ENCODE measurements at places on chromosomes 7 and 10.
A peak's percentile ranks its signal among the peaks of the same experiment; 100 is the strongest.

GRCh38 chr7:74466196-74466813 is 12.6 kb downstream of the GTF2IRD1 start:
- DNase-seq = no peak

GRCh38 chr7:92815412-92815811 is 21.0 kb downstream of the CDK6 start:
- DNase-seq = no peak

DNA sequence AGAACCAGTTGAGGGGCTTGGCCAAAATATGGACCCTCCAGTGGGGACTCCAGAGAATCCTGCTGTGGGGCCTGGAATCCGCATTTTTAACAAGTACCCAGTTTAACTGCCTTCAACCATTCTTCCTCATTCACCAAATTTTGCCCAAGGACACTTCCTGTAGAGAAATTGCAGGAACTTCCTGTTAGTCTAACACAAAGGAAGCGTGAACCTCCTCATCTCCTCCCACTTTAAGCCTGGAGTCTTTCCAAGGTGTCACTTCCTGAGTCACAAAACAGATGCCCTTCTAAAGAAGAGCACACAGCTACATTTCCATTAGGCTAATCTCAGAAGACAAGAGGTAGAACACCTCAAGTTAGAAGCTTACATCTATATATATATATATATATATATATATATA is 188.4 kb downstream of the PPP1R17 start:
- peak; percentile 10 for DNase-seq

DNA sequence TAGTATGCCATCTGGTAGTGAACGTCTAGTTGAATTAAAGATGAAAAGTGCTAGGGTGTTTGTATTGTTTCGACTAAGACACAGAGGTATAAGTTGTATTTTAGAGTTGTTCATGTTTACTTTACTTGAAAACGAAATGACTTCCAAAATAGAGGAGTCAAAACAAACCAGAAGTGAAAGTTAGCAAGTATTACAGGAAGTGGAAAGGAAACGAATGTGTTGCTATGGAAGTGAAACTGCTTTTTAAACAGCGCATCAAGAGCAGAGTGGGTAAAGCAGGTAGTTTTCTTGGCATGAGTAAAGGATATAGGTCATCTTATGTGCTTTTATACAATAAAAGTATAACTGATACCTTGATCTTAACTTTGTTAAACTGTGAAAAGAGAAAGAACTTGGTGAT is 20.0 kb upstream of the GALNTL5 start:
- no peak for DNase-seq

- DNase-seq = no peak
Observed at GRCh38 chr7:24939416-24939815, 40.6 kb downstream of the OSBPL3 start.

- DNase-seq = no peak
Observed at GRCh38 chr10:78886129-78886528, 182.6 kb upstream of the ZMIZ1 start.
